Upper lobe of left lung (tissue), 6 donors: ENCODE measurements at places on chromosomes 5 and 9. TPM values are rescaled to one million over a fixed set of nuclear protein-coding genes. Genes with fewer than 3 reads are reported as not detected.

Gene EQTN
- not detected for total RNA-seq

Gene PCDHB8
- 0.83 TPM for total RNA-seq

- no peak for DNase-seq
Observed at GRCh38 chr9:83327323-83327722, 210.9 kb downstream of the FRMD3 start.

DNA sequence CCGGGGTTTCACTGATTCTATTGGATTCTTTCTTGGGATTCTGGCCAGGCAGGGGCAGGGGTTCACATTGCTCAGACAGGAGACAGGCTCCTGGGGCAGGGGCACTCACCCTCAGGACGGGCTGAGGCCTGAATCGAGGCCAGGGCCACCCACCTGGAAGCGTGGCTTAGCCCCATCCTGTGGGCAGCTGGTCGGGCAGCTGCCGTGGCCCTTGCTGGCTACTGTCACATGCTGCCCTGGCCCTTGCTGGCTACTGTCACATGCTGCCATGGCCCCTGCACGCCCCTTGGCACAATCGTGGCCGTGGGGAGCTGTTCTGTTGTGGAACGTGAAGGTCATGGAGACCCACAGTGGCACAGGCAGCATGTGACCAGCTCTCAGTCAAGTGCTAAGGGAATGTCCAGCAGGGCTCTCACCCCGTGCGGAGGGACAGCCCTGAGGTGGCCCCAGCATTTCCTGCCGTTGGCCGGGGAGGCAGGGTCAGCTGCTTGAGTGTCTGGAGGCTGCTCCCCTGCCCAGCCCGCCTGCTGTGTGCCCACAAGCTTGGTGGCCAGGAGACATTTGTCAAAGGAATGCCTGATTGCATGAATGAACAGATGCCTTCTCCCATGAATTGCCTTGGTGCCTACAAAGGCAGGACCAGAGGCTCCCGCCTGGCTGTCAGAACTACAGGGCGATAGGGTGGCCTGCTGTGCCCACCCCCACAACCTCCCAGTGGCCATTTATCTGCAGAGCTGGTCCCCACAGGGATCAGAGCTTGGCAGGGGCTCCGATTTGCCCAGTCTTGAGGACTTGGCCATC, 16.9 kb upstream of the TMEM250 start:
- DNase-seq, result no peak

DNA sequence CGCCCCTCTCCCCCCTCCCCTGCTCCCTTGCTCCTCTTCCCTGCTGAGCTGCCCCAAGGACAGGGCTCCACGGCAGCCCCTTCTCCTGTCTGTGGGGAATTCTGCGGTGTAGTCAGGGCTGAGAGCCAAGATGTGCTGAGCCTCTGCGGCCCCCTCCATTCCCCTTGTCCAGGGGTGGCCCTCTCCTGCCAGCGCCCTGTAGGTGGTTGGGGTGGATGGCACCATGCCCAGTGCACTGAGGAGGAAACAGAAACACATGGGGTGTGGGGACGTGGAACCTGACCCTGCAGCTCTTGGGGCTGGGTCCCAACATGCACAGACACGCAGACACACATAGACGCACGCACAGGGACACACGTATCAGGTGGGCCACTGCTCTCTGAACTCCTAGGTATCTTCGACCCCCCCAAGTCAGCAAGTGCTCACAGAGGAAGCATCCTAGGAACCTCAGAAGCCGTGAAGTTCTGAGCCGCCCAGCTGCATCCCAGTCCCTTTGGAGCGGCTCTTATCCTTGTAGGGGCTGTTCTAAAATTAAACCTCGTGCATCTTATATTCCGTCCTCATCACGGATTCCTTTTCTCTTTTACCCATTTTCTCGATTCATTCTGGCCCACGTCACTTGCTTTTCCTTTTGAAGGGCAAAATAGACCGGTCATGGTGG, 64.8 kb downstream of the HMCN2 start:
- DNase-seq, result no peak

GRCh38 chr9:131657456-131657855, 82.4 kb downstream of the RAPGEF1 start:
- no peak for DNase-seq

Gene PAX5
- 0.64 TPM for total RNA-seq

GRCh38 chr9:37936376-37936775, 32.4 kb upstream of the SLC25A51 start:
- no peak for DNase-seq

GRCh38 chr9:118637681-118638080, 731.6 kb downstream of the BRINP1 start:
- DNase-seq, result no peak

- DNase-seq, result no peak
Observed at GRCh38 chr5:59525957-59526356, 367.6 kb downstream of the PDE4D start.

Gene C8G
- total RNA-seq, result not detected

Gene FLT4
- 17.2 TPM for total RNA-seq

DNA sequence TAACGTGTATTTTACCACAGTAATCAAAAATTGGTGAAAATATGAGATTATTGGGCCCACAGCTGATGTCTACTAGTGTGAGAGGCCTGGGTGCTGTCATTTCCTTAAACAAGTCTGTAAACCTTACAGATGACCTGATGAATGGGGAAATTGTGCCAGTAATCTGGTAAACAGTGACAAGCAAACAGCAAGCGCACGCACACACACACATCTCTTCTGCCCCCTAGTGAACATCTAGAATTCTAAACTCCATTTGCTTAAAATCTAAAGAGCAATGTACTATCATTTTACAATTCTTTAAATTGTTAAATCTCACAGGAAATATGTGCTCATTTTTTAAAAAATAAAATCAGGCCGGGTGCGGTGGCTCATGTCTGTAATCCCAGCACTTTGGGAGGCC, 7.5 kb upstream of the RAPGEF1 start:
- no peak for DNase-seq

Gene TUSC1
- 22.5 TPM for total RNA-seq

DNA sequence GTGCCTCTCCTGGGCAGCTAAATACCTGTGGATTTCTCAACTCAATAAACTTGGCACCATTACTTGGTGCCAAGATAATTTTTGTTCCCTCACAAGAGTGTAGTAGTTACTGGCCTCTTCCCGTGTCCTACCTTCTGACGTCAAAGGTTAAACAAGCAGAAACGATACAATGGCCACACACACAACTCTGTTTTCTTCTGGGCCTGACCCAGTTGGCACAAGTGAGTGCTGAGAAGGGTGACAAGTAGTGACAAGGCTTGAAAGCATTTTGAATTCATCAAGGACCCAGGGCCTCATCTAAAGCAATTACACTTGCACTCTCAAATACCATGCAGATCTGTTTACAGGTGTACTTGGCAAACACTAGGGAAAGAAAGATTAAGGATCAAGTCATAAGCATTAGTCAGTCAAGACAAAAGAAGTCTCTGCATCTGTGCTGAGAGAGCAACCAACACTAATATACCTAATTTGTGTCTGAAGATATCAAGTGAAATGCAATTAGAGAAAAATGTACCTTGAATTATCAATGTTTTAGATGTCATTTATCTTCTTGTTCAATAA, 30.8 kb downstream of the RASEF start:
- DNase-seq, result peak; percentile 32

Gene ADAMTS13
- 4.4 TPM for total RNA-seq

Gene KIF27
- total RNA-seq, result 6.1 TPM

DNA sequence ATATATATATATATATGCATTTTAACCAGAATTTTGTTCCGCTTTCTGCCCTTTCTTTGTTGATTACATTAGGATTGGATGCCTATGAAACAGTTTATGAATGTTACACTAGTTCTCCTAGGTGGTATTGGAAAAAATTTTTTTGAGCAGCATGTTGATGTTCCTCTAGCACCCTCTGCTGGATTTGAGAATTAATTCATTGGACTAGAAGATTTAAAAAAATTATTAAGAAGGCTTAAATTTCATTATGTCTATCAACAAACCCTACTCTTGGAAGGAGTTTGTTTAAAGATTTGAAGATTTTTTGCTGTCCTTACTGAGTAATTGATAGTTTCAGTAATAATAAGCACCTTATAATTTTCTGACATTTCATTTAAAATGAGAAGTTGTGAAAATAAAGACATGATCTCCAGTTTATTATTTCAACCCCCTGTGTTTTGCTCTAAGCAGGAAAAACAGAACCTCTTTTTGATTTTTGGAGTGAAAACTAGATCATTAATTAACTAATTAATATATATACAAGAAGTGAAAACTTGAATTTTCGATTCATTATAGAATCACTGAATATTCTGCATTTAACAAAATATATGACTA, 89.6 kb downstream of the CCDC171 start:
- no peak for DNase-seq

Gene SEMA4D
- 61.3 TPM for total RNA-seq

DNA sequence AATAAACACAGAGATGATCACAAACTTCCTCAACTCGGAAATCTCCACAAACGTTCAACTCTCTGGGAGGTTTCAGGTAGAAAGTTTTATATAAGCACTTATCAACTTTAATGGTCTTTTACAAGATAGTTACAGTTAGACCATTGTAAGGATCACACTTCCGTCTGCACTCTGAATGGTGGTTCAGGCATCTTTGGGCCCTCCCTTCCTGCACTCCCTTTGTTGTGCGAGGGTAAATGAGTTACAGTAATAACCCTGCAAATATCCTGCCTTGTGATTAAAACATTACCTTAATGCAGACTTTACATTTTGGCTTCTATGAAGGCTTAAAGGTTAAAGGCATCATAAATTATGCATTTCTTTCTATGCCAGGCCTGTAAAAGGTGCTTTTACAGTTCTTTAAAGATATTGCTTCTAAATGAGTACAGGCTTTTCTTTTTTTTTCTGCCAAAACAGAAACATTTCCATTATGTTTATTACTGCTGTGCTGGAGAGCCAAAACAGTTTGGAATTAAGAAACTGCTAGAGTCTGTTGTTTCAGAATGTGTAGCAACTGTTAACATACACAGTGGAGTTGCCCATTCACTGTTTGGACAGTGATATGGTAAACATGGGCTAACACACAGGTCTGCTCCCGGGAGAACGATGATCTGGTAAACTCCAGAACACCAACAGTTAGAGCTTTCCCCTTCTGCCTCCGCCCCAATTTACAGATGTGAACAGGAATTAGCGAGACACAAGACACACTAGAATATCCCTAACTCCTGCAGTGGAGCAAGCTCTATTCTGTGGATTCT, 1.1 kb downstream of the PRUNE2 start:
- DNase-seq, result no peak

Gene BRD8
- 26.9 TPM for total RNA-seq

DNA sequence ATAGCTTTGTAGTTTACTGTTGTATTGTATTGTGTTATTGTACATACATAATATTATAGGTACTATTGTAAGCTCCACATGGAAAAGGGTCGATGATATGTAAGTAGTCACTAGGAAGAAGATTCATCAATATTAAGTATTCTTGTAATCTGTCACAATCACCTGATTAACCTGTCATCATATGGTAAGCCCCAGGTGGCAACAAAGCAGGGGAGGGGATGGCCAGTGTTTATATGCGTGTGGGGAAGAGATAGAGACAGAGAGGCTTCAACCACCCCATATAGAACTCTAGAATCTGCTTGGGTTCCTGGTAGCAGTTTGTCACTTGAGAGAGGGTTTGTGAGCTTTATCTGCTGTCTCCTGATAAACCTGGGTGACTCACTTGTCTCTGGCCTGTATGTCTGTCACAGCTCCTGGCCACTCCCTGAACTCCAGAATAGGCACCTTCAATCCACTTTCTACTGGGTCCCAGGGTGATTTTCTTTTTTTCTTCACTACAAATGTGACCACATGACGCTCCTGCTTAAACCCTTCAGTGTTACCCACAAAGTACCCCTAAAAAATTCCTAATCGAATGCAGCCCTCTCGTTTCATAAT, 48.9 kb upstream of the CPEB4 start:
- no peak for DNase-seq

Gene DDX4
- not detected for total RNA-seq

- no peak for DNase-seq
Observed at GRCh38 chr9:104903609-104904008, 24.3 kb downstream of the ABCA1 start.
